ENCODE measurements at places on chromosomes 12 and 14. TPM values are rescaled to one million over a fixed set of nuclear protein-coding genes. Genes with fewer than 3 reads are reported as not detected.

BEGAIN gene
- 2.8 TPM for total RNA-seq

HNF1A gene
- total RNA-seq = not detected

ASCL1 gene
- not detected for total RNA-seq

C12orf60 gene
- 5.1 TPM for total RNA-seq

TAS2R50 gene
- total RNA-seq = 0.90 TPM

- H3K4me1 ChIP-seq = peaks cover 23% of the 10 kb centered on the region
- H3K36me3 ChIP-seq = peaks cover 18% of the 10 kb centered on the region
- peaks cover 19% of the 10 kb centered on the region for H3K27me3 ChIP-seq
Observed at GRCh38 chr12:122867691-122868461, 28.0 kb downstream of the VPS37B start.

- no peak overlapping the region for H3K27ac ChIP-seq
- H3K27me3 ChIP-seq = no peaks in the 10 kb centered on the region
- H3K4me3 ChIP-seq = no peak overlapping the region
- no peaks in the 10 kb centered on the region for H3K4me1 ChIP-seq
- no peak for DNase-seq
Observed at GRCh38 chr14:105581551-105582341, 55.4 kb downstream of the TMEM121 start.

GRCh38 chr12:28209782-28210181 is 19.5 kb downstream of the CCDC91 start:
- H3K4me3 ChIP-seq = no peak overlapping the region
- H3K27ac ChIP-seq = peak overlapping the region; percentile 13
- DNase-seq = no peak
- no peaks in the 10 kb centered on the region for H3K27me3 ChIP-seq
- H3K36me3 ChIP-seq = peaks cover 15% of the 10 kb centered on the region

DNA sequence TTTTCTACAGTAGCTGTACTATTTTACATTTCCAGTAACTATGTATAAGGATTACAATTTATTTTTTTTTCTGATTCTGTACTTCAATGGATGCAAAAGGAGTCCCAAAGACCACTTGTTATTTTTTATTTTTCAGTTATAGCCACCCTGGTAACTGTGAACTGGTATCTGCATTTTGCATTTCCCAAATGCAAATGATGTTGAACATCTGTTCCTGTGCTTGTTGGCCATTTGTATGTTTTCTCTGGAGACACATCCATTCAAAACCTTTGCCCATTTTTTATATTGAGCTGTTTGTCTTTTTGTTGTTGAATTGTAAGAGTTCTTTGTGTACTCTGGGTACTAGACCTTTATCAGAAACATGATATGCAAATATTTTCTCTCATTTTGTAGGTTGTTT is 485.6 kb downstream of the LRIG3 start:
- no peak overlapping the region for H3K27ac ChIP-seq
- no peaks in the 10 kb centered on the region for H3K36me3 ChIP-seq
- peaks cover 19% of the 10 kb centered on the region for H3K27me3 ChIP-seq
- no peaks in the 10 kb centered on the region for H3K4me1 ChIP-seq

GRCh38 chr12:106074361-106074705 is 64.4 kb downstream of the NUAK1 start:
- H3K27ac ChIP-seq = no peak overlapping the region
- no peaks in the 10 kb centered on the region for H3K36me3 ChIP-seq
- no peaks in the 10 kb centered on the region for H3K4me1 ChIP-seq
- H3K4me3 ChIP-seq = no peak overlapping the region
- DNase-seq = no peak

DNA sequence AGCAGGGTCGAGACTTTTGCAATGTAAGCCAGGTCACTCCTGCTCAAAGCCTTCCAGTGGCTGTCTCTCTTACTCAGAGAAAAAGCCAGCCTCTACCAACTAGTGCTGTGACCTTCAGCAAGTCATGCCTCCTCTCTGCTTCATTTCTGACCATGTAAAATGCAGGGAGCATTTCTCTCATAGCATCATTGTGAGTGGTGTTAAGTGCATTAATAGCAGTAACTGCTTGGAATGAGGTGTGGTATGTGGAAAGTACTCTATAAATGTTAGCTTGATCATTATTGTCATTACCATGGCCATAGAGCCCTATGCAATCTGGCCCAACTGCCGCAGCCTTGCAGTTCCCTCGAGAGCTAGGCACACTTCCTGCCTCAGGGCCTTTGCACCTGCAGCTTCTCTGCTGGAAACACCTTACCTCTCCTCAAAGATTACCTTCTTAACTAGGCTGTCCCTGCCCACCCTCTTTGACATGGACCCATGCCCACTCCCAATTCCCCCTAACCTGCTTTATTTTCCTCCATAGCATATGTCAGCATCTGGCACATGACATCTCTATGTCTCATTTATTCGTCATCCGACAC is 10.9 kb downstream of the PLEKHD1 start:
- no peak overlapping the region for H3K27ac ChIP-seq
- DNase-seq = no peak
- H3K36me3 ChIP-seq = no peaks in the 10 kb centered on the region
- peaks cover 2% of the 10 kb centered on the region for H3K27me3 ChIP-seq
- H3K4me3 ChIP-seq = no peak overlapping the region

- no peak overlapping the region for H3K27ac ChIP-seq
- H3K4me3 ChIP-seq = no peak overlapping the region
- peaks cover 11% of the 10 kb centered on the region for H3K36me3 ChIP-seq
- H3K27me3 ChIP-seq = no peaks in the 10 kb centered on the region
- H3K4me1 ChIP-seq = peaks cover 77% of the 10 kb centered on the region
Observed at GRCh38 chr12:51386351-51386750, 4.9 kb downstream of the GALNT6 start.

GRCh38 chr12:19657732-19658130 is 218.4 kb downstream of the AEBP2 start:
- H3K4me1 ChIP-seq = no peaks in the 10 kb centered on the region
- H3K4me3 ChIP-seq = no peak overlapping the region
- DNase-seq = no peak
- no peaks in the 10 kb centered on the region for H3K27me3 ChIP-seq
- H3K27ac ChIP-seq = no peak overlapping the region
- H3K36me3 ChIP-seq = no peaks in the 10 kb centered on the region

- no peak for DNase-seq
- H3K27ac ChIP-seq = no peak overlapping the region
- no peak overlapping the region for H3K4me3 ChIP-seq
Observed at GRCh38 chr14:99325591-99325990, 53.6 kb upstream of the BCL11B start.

DNA sequence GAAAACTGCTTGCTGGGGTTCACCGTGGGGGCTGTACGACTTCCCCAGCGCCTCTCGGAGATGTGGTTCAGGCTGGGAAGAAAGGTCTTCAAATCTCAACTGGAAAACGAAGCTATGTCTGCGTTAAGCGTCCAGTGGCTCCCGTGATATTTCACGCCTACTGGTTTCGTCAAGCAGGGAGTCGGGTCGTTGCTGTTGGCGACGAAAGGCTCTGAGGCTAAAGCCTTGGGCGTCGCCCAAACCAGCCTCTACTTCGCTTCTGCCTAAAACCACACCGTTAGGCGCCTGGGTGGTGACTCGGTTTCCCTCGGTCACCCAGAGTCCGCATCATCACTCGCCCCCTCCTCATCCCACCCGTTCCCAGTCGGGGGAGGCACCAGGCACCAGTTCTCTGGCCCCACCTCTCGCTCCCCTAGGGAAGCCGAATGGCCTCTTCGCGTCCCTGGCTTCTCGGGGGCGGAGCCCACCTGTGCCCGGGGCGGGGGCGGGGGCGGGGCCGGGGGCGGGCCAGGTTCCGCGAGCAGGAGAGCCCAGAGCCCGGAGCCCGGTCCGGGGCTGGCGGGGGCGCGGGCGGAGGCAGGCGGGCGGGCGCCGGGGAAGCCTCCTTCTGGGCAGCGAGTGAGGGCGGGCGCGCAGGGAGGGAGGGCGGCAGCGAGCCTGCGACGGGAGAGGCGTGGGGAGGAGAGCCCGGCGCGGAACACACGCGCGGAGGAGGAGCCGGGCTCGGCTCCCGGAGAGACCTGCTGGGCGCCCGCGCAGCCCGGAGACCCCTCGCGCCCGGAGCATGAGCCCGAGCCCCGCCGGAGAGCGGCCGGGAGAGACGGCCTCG is at the start of gene B4GALNT3:
TSS of gene B4GALNT3 (plus strand) at position 510 of the 829 bp plus-strand sequence. CDS start 438 bp downstream, outside the sequence.
- H3K27me3 ChIP-seq = peaks cover 68% of the 10 kb centered on the region
- peaks cover 21% of the 10 kb centered on the region for H3K4me1 ChIP-seq
- peak within 1 kb of the TSS; percentile 79 for H3K4me3 ChIP-seq
- H3K36me3 ChIP-seq = no peaks in the 10 kb centered on the region
- H3K27ac ChIP-seq = no peak within 1 kb of the TSS
- DNase-seq = peak; percentile 51

GRCh38 chr12:123767613-123768012 is 5.5 kb downstream of the DNAH10 start:
- H3K27ac ChIP-seq = no peak overlapping the region
- DNase-seq = peak; percentile 48
- no peaks in the 10 kb centered on the region for H3K36me3 ChIP-seq
- peaks cover 6% of the 10 kb centered on the region for H3K27me3 ChIP-seq

GRCh38 chr12:95790033-95790916 is at the start of gene NTN4:
Gene NTN4, minus strand, starts transcription at chr12:95790764. Its CDS starts 455 bp downstream, at chr12:95790309.
- peak within 1 kb of the TSS; percentile 83 for H3K4me3 ChIP-seq
- no peaks in the 10 kb centered on the region for H3K36me3 ChIP-seq
- H3K4me1 ChIP-seq = peaks cover 14% of the 10 kb centered on the region

DNA sequence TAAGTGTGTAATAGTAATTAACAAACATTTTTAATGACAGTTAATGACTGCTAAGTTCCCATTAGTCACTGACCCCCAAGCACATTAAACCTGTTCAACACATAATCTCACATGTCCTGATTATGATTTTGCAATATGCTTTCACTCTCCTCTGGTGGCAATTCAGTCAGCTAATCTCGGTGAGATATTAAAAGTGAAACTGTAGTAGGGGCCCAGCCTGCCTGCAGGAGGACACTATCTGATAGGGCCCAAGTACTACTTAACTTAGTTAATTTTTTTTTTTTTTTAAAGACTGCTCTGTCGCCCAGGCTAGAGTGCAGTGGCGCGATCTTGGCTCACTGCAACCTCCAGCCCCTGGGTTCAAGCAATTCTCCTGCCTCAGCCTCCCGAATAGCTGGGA is 48.8 kb downstream of the CIT start:
- H3K27ac ChIP-seq = no peak overlapping the region
- no peaks in the 10 kb centered on the region for H3K27me3 ChIP-seq
- H3K36me3 ChIP-seq = peaks cover 9% of the 10 kb centered on the region
